ENCODE measurements at places on chromosomes 16 and 17.
A peak's percentile ranks its signal among the peaks of the same experiment; 100 is the strongest.

DNA sequence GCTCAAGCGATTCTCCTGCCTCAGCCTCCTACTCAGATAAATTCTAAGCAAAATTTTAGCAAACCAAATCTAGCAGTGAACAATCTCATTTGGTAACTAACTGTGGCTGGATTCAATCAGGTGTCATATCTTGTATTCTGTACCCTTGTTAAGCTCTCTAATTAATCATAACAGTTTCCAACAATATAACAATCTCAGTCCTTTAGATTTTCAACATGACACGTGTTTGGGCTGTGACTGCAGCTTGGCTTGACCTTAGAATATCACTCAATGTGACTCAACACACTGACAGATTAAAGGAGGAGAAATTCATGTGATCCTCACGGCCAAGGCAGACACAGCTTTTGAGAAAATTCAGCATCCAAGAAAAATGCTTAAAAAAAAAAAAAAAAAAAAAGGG is 133.6 kb downstream of the BANP start:
- DNase-seq: no peak

GRCh38 chr17:41660221-41660711 is 28.4 kb upstream of the EIF1 start:
- DNase-seq: no peak

DNA sequence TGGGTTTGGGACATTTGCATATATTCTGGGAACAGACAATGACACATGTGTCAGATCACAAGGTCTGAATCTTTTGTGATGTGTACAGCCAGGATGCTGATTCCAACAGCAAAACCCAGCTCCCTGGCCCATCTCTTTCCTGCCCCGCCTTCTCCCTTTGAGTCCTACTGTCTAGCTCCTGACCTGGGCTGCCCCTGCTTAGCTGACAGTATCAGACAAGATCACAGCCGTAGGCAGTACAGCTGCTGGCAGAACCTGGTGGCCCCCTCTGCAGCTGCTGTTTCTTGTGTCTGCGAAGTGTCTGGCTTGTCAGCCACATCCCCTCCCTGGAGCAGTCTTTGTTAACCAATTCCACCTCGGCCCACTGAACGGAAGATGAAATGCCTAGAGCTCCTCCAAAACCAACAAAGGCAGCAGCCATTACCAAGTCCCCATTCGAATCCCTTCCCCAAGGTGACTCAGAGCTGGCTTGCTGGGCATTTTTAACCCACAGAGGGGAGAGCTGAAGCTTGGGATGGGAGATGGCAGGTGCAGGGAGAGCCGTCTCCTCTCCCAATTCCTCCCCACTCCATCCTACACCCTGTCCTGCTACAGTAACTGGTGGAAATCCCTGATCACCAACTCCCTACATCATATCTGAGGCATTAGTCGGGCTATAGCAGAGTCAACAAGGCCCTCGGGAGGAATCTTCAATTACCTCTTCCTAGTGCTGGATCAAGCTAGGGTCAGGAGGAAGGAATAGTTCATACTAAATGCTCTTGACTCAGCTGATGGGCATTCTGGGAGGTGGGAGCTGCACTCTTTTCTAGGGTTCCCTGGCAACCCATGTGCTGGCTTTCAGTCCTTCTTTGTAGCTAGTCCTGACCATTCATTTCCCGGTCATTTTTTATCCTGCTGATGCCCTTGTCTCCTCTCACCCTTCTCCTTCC is 5.8 kb downstream of the PIPOX start:
- DNase-seq: peak; percentile 53

- no peak for DNase-seq
These were observed 421.7 kb upstream of the C16orf82 start for GRCh38 chr16:26644912-26645543.

GRCh38 chr17:491086-492021 is 138.7 kb upstream of the RPH3AL start:
- DNase-seq: peak; percentile 87

- no peak for DNase-seq
These were observed 94.7 kb downstream of the SALL1 start for GRCh38 chr16:51056331-51056730.

DNA sequence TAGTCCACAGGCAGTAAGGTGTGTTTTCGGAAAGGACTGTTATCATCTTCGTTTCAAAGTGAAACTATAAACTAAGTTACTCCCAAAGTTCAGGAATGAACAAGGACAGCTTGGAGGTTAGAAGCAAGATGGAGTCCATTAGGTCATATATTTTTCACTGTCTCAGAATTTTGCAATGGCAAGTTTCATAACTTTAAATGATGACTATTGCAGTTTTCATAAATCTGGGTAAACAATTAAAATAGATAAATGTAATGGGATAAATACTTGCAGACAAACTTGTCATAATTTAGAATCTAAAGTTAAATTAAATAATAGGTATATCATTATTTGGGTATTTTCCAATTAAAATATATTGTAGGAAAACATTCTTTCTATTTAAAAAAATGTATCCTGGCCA is 14.7 kb upstream of the TRIM25 start:
- no peak for DNase-seq

DNA sequence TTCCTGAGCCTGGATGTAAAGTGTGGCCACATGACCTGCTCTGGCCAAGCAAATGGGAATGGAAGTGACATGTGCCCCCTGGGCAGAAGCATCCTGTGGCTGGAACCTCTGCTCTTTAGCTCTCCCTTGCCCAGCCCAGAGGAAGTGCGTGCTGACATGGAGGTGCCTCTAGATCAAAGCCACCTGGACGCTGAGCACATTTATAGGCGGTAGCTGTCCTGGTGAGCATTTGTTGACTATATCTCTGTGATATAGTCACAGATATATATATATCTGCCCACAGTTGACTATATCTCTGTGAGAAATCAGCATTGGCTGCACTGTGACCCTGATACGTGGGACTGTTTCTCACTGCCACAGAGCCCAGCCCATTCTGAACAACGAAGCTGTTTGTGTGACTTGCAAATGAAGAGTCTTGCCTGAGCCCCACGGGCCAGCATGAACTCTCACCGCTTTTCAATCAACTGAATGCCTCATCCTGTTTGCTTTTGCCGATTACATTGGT is 118.8 kb downstream of the C16orf95 start:
- DNase-seq: no peak

- peak; percentile 69 for DNase-seq
These were observed 685 bp downstream of the PAQR4 start for GRCh38 chr16:2969545-2970521.

GRCh38 chr17:44235583-44235936 is 16.1 kb upstream of the UBTF start:
- no peak for DNase-seq

- DNase-seq: no peak
These were observed 3.8 kb downstream of the EVPLL start for GRCh38 chr17:18381158-18381952.

GRCh38 chr16:18050777-18051176 is 285.8 kb downstream of the NPIPA8 start:
- no peak for DNase-seq

DNA sequence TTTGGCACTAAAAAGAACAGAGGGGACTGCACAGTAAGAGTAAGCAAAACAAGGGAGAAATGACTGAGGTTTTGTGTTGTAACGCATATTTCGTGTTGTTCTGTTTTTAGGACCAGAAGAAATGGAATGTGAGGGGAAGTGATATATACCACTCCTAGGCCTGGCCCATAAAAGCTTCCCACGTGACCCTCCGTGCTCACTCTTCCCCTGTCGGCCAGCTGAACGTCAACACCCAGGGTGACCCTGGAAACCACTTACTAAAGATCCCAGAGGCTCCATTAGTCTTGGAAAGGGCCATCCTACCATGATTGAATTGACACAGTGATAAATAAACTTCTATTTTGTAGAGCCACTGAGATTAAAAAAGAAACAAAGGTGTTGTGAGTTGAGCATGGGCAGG is 79.8 kb downstream of the HELZ start:
- peak; percentile 12 for DNase-seq
